ENCODE measurements at places on chromosomes 16 and 17.

GRCh38 chr17:10266296-10266876 is 68.0 kb upstream of the GAS7 start:
- DNase-seq = no peak

- DNase-seq = no peak
These were observed 2.4 kb upstream of the SLC47A2 start for GRCh38 chr17:19718613-19719354.

- no peak for DNase-seq
These were observed 17.5 kb upstream of the SPNS2 start for GRCh38 chr17:4480929-4481898.

DNA sequence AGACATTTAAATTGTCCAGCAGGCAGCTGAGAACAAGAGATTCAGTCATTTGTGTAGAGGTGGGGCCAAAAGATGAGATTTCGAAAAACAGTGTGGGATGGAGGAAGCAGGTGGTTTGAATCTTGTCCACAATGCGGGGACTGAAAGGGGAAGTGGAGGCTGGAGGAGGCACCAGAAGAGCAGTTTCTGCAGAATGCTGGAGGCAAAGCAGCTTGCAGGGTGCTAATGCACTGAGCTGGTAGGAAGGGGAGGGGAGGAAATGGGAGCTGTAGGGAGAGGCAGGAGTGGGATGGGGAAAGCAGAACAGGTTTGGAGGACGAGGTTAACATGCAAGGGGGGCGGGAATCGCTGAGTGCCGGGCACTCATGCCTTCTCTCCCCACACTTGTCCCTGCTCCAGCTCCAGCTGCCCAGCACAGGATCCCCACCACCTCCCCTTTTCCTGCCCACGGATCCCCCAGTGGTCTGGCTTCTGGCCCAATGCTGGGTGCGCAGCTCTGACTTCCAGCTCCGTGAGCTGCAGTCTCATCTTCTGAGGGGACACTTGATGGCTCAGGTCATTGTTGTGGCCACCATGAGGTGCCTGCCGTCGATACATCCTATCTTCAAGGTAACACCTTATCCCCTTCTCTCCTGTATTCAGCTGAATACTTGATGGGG is 9.4 kb downstream of the C17orf100 start:
- DNase-seq = no peak

DNA sequence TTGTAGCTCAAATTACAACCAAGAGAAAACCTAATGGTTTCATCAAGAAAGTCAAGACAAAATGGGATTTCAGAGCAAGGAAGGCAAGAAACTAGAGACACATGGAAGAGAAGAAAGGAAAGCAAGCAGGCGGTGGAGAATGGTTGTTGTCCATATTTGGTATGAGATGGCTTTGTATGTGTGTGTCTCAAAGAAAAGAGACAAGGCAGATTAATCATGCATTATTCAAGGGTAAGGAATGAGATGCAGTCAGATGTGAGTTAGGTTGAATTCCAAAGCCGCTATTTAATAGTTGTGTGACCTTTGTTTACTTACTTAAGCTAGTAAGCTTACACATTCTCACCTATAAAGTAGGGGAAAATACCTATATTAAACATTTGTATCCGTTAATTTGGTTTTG is 1029.6 kb downstream of the CDH11 start:
- no peak for DNase-seq

DNA sequence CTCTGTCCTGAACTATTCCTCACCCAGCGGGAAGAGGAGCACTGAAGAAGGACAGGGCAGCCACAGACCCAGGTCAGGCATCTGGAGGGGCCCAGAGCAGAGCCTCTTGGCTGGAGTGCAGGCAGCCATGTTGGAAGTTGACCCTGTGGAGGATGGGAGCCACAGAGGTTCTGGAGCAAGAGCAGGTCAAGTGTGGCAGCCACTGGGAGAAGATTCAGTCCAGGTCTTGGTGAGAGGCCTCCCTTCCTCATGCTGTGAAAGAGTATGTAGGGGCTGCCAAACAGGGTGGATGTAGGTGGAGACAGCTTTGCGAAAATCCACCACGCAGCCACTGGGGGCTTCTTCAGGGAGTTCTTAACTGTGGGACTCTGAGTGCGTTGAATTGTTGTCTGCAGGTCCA is 590 bp upstream of the CD79B start:
- DNase-seq = no peak

DNA sequence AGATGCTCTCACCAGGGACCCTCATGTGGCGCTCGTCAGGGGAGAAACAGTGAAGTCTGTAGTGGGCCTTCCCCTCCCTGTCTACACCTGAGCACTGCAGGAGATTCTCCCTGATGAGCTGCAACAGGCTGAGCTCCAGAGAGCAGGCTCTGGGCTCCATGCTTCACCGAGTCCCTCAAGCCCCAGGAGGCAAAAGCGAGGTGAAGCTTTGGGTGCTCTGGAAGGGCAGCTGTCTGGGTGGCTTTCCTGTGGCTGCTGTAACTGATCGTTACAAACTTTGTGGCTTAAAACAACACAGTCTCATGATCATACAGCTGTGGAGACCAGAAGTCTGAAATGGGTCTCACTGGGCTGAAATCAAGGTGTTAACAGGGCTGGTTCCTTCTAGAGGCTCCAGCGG is 12.1 kb upstream of the CD300LD start:
- no peak for DNase-seq

Measured in hippocampal formation (tissue), 2 donors.